Sigmoid colon (tissue), 7 donors: ENCODE measurements at places on chromosomes 16 and 17. TPM values are rescaled to one million over a fixed set of nuclear protein-coding genes. Genes with fewer than 3 reads are reported as not detected.

DNA sequence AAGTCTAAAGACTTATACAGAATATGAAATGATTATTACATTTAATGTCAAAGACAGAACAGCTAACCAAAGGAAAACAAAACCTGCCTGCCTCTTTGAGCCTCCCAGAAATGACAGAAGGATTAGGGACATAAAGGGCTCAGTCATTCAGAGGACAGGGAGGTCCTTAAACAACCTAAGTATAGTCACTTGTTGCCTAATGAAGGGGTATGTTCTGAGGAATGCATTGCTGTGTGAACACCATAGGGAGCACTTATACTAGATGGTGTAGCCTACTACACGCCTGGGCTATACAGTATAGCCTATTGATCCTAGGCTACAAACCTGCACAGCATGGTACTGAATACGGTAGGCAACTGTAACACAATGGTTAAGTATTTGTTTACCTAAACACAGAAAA is 106.4 kb downstream of the PARN start:
- no peak for DNase-seq

DNA sequence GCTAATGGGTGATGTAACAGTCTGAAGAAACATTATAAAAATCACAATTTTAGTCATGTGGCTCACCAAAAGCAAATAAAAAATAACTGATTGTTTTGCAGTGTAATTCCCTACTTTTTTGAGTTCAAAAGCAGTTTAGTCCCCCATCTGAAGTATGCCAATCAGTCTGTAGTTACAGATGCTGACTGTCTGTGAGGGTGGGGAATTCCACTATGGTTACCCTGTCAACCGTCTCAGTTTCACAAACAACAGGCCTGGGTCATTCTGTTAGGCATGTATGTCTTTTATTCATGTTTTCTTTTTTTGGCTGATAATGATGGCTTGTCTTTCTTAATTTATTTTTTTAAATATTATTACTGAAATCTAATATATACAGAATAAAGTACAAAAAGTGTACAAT is 69.3 kb downstream of the STXBP4 start:
- DNase-seq, result no peak

GRCh38 chr16:66172463-66172862 is 194.0 kb upstream of the CDH5 start:
- DNase-seq, result no peak

Gene KRT20
- total RNA-seq, result 2.1 TPM

Gene CACNG5
- total RNA-seq, result 1.1 TPM

Gene KRTAP3-1
- total RNA-seq, result not detected

Gene ACSM2A
- not detected for total RNA-seq

- DNase-seq, result peak; percentile 75
These were observed 1.7 kb downstream of the PER1 start for GRCh38 chr17:8150194-8151119.

- no peak for DNase-seq
These were observed 16.0 kb downstream of the RNF43 start for GRCh38 chr17:58401287-58401686.

DNA sequence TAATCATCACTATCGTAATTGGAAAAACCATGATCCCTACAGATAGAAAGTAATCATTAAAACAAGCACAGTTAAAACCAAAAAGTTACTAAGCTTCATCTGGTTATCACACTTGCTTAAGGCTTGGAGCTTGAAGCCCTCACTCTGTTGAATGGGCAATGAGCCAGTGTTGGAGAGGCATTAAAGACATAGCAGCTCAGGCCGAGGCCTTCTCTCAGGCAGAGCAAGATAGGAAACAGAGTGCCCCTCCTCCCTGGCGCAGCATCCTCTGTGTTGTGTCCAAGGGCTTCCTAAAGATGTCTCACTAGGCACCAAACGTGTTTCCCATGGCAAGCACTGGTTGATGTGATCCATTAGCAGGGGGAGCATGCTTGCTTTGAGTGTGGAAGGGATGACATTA is 34.9 kb upstream of the LGALS9 start:
- no peak for DNase-seq

Gene TMC7
- total RNA-seq, result 0.36 TPM

Gene ITGA2B
- total RNA-seq, result 0.33 TPM
